Bronchus fibroblast of lung (primary cell): ENCODE measurements at places on chromosomes 11 and 22. TPM values are rescaled to one million over a fixed set of nuclear protein-coding genes. Genes with fewer than 3 reads are reported as not detected.

The MYOD1 gene
- total RNA-seq = not detected in 2 replicates

The TRIM48 gene
- total RNA-seq = not detected in 2 replicates

The SCN3B gene
- not detected in 2 replicates for total RNA-seq

The KLHL35 gene
- 1.0 and 1.2 TPM in 2 replicates for total RNA-seq

The SPI1 gene
- not detected in 2 replicates for total RNA-seq

The CNTF gene
- total RNA-seq = 0.34 and 0.59 TPM in 2 replicates

The SPTBN2 gene
- 0.89 and 2.0 TPM in 2 replicates for total RNA-seq

The MRGPRE gene
- total RNA-seq = not detected in 2 replicates

The SAA4 gene
- total RNA-seq = not detected in 2 replicates

The TMEM25 gene
- 21.4 and 23.0 TPM in 2 replicates for total RNA-seq

The DEUP1 gene
- total RNA-seq = not detected in 2 replicates

The POU2AF1 gene
- total RNA-seq = not detected in 2 replicates

The CRYBA4 gene
- total RNA-seq = not detected in 2 replicates

The SLC22A25 gene
- not detected in 2 replicates for total RNA-seq
